Stimulated activated CD8-positive, alpha-beta memory T cell treated with anti-CD3 and anti-CD28 coated beads, Interleukin-4, amount 100 ng/mL, for 1 hour (primary cell): ENCODE measurements at places on chromosomes 5 and 9.

DNA sequence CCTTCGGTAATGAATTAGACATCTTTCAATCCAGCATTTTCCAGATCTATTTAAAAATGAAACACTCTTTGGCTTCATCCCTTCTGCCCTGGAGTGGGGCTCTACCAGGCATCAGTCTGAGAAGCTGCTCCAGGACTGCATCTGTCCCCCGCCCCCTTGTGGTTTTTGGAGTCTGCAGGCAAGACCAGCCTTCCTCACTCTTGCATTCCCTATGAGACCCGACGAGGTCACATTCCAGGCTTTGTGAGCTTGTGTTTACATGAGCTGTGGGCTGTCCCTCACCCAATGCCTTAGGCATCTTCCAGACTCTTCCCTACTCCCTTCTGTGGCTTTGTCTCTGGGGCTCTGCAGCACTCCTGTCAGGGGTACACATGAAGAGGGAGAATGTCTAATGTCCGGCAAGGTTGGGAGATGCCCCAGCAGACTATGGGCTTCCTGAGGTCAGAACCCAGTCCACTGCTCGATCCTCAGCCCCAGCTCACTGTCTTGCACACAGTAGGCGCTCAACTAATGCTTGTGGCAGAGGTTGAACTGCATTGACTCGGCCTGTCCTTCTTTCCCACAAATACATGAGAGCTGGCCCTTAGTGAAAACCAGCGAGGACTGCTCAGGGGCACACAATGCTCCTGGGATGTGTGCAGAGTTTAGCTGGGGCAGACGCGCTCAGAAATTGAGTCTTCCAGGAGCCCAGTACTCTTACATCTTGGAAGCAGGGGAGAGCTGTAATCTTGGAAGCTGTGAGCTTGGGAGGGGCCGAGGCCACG lies 11.7 kb upstream of the GADD45G start:
- no peak for DNase-seq

DNA sequence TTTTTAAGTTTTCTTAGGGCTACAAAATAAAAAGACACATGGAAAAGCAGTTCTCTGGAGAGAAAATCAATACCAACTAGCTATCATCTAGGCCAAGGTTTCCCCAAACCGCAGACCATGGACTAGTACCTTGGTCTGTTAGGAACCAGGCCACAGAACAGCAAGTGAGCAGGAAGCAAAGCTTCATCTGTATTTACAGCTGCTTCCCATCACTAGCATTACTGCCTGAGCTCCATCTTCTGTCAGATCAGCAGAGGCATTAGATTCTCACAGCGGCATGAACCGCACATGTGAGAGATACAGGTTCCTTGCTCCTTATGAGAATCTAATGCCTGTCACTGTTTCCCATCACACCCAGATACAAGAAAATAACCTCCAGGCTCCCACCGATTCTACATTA lies 1907.6 kb upstream of the ACO1 start:
- no peak for DNase-seq

DNA sequence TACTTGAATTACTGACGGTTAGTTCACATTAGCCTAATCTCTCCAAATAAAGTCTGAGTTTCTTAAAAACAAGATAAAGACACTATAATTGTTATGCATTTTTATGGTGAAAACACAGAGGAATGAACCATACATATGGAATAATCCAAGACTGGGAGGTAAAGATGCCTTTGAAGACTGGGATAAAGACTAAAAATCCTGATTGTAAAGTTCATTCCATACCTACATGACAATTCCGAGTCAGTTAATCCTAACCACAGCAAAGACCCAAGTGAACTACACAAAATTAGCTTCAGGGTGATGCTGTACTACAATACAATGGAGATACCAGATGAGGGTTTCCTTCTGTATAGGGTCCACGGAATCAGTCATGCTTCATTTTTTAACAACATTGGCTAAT lies 6.3 kb downstream of the AP3B1 start:
- no peak for DNase-seq

GRCh38 chr5:102668220-102668932 lies 86.7 kb upstream of the PAM start:
- DNase-seq = no peak

- DNase-seq = no peak
These were observed 51.1 kb downstream of the CCNH start for GRCh38 chr5:87361536-87362213.

DNA sequence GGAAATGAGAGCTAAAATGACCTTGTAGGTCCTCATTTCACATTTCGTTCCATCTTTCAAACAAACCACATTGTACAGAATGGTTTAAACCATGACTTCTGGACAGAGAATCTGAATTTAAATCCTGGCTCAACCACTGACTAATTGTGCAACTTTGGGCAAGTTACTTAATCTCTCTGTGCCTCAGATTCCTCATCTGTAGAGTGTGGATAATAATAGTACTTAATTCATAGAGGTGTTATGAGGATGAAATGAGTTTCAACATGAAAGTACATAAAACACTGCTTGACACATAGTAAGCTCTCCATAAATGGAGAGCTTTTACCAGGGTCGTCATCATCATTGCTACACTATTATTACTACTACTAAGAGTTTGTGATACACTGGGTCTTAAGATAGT lies 46.3 kb upstream of the FOXE1 start:
- DNase-seq = no peak

GRCh38 chr9:108813951-108814601 lies 41.7 kb downstream of the ACTL7B start:
- no peak for DNase-seq

GRCh38 chr9:135340726-135341475 lies 138.7 kb upstream of the PPP1R26 start:
- DNase-seq = no peak

GRCh38 chr5:157608972-157609565 lies 33.5 kb upstream of the ADAM19 start:
- DNase-seq = no peak
